ENCODE measurements at places on chromosomes 7 and 10.

GRCh38 chr7:110637252-110637651, 453.7 kb upstream of the LRRN3 start:
- no peak for DNase-seq

GRCh38 chr10:88497913-88498312, 85.2 kb downstream of the RNLS start:
- DNase-seq = no peak

- no peak for DNase-seq
Observed at GRCh38 chr10:12358863-12359564, 9.7 kb downstream of the CAMK1D start.

DNA sequence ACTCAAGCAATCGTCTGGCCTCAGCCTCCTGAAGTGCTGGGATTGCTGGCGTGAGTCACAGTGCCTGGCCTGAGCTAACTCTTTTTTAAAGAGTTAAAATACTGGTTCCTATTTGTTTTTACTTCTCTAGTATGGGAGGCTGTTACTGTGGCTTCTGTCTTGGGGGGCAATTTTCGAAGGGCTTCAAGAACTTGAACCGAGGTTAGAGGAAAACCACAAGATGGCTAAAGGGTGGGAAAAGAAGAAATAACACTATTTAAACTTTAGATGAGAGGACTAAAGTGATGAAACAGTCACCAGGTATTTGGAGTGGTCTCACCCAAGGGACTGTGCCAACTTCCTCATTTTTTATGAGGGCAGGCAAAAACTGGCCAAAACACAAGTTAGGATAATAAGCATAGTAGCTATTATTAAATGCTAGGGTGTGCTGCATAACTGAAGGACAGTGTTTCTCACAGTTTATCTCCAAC, 17.8 kb downstream of the MET start:
- no peak for DNase-seq

GRCh38 chr10:99329304-99329553, at the start of gene CNNM1:
CNNM1 (plus strand) TSS chr10:99329356; CDS start chr10:99329388, 32 bp downstream.
- no peak for DNase-seq

DNA sequence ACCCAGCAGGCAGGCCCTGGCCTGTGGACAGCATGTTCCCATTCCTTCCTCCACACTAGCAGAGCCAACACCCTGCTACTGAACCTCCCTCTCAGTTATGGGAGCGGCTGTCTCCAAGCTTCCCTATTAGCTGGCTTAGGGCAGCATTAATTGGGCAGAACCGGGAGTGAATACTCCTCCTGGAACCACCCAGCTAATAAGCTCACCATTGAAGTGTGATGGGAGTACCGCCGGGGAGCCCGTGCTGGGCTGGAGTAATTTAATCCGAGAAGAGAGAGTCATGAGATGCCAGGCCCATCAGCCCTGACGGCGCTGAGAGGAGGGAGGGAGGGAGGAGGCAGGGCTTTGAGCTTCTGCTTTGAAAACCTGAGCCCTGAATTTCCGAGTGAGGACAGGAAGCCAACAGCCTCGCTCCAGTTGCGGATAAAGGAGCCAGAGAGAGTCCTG, 31.8 kb upstream of the ELFN1 start:
- no peak for DNase-seq

GRCh38 chr7:116924741-116925140, 28.6 kb upstream of the ST7 start:
- no peak for DNase-seq

DNA sequence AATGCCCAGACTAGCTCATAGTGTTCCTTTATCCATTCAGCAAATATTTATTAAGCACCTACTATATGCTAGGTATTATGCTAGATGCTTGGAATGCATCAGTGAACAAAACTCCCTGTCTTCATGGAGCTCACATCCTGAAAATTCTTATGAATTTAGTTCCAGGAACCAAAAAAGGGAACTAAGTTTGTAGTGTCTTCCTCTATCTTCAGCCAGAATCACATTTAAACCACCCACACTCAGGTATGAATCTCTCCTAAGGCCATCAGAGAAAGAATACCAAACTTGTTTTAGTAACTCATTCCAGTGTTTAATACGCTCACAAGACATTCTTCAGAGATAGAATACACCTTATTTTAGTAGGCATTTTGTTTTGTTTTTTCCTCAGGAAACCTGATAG, 10.1 kb upstream of the EGR2 start:
- no peak for DNase-seq

- no peak for DNase-seq
Observed at GRCh38 chr7:130142654-130143333, 62.4 kb downstream of the TMEM209 start.

DNA sequence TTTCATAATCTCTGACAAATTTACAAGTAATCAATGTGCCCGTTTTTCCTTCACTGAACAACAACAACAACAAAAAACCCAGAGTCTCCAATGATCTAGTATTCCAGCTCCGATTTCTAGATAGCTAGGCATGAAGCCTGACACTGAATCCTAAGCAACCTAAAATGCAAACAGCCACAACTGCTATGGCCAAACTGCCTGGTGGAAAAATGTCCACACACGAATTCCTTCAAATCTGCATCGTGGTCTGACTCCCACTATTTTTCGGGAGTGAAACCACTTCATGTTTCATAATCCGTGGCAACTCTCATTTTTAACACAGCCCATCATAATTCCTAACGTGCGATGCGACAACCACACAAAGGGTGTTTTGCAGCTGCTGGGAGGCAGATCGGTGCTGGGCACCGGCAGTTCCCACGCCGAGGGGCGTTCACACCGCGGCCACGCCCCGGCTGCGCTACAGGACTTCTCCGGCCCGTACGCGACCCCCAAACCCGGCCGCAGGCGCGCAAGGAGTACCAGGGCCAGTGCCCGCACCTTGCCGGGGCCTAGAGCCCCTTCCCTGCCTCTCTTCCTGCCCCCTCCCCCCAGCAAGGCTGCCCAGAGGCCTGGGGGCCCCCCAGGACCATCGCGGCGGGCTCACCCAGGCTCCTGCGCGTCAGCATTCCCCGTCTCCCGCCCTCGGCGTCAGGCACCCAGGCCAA, 814 bp downstream of the RUFY2 start:
- peak; percentile 6 for DNase-seq

- no peak for DNase-seq
Observed at GRCh38 chr7:151665368-151665767, 145.7 kb upstream of the RHEB start.

DNA sequence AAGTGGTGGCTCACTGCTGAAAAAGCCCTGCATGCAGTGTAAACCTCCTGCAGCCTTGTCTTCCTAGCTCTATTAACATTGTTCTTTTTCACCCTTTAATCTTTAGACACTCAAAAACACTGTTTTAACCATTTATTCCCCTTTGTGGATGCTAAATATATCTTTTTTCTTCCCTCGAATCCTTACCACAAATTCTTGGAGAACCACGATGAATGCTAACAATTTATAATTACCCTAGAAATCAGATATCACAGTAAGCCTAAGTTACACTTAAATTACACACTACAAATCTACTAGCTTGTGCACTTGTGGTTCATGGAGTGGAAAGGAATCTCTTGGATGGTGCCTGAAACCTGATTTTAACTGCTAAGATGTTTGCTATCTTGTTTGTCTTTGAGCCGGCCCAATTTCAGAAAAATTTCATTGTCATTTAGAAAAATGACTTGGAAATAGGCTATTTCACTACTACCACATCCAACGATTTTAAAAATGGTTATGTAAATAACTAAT, 125.1 kb upstream of the NOBOX start:
- DNase-seq = no peak

DNA sequence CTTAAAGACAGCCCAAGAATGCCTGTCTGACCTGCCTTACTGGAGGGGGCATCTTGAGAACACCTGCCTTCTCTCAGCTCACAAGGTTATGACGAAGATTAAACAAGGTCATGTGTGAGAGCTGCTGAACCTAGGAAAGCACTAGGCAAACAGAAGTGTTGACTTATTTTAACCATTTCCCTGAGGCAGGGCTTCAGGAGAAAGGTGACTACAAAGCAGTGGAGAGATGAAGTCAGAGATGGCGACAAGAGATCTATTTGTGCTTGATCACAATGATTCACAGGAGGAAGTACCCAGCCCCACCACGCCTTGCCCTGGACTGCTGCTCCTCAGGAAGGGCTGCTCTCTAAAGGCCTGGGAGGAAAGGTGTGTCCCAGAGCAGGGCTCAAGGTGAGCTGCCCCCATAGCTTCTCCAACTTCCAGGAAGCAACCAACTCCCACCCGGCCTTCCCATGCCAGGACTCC, 27.8 kb downstream of the STN1 start:
- no peak for DNase-seq

- DNase-seq = no peak
Observed at GRCh38 chr7:18064242-18064838, 36.7 kb upstream of the PRPS1L1 start.

DNA sequence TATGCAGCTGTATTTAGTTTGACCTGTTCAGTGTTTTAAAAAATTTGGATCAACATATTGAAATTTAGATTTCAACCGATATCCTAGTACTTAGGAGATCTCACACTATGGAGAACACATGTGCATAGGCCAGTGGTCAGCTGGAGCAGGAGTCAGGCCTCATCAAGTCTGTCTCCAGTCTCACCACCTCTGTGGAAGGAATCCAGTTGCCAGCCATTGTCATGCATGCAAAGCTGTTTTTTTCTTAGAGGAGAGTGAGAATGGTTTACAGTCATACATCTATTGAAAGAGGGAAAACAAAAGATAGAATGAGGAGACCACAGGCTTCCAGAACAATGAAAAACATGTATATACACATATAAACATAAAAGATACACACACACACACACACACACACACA, 7.6 kb upstream of the CLEC5A start:
- DNase-seq = no peak

- no peak for DNase-seq
Observed at GRCh38 chr7:44386139-44386913, 60.9 kb upstream of the CAMK2B start.

- DNase-seq = peak; percentile 60
Observed at GRCh38 chr7:873367-874002, 2.9 kb upstream of the GET4 start.

DNA sequence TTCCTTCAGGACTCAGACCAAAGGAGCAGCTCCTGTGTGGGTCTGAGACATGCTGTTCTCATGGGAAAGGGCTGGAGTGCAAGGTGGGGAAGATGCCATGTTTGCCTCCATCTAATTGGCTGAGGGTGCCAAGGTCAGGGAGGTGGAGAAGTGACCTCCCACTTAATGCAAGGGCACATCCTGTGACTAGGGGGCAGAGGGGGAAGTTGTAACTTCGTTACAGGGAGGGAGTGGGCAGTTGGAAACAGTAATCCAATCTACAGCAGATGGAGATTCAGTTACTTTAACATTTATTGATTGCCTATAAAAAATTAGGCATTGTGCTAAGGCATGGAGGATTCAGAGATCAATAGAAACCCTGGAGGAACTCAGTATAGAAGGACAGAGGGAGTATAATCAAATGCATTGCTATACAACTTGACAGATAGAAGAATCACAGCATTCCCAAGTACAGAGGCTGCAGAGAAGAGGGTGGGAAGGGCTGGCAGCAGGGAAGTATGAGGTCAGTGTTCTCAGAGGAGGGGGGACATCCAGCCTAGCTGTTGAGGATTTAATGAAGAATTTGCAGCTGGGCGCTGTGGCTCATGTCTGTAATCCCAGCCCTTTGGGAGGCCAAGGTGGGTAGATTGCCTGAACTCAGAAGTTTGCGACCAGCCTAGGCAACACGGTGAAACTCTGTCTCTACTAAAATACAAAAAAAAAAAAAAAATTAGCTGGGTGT, 75.9 kb downstream of the CCNY start:
- DNase-seq = no peak

DNA sequence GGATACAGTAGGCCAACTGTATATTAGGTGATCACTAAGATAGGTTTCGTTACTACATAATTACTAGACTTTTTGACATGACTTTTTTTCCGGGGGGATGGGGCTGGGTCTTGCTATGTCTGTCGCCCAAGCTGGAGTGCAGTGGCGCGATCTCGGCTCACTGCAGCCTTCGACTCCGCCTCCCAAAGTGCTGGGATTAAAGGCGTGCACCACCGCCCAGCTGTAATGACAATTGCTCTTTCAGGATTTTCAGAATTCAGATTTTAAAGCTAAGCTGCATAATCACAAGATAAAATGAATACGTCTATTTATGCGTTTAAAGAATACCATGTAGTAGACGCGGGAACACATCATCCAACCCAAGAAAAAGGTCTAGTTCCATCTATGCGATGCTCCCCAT, 982 bp downstream of the IDI1 start:
- no peak for DNase-seq

DNA sequence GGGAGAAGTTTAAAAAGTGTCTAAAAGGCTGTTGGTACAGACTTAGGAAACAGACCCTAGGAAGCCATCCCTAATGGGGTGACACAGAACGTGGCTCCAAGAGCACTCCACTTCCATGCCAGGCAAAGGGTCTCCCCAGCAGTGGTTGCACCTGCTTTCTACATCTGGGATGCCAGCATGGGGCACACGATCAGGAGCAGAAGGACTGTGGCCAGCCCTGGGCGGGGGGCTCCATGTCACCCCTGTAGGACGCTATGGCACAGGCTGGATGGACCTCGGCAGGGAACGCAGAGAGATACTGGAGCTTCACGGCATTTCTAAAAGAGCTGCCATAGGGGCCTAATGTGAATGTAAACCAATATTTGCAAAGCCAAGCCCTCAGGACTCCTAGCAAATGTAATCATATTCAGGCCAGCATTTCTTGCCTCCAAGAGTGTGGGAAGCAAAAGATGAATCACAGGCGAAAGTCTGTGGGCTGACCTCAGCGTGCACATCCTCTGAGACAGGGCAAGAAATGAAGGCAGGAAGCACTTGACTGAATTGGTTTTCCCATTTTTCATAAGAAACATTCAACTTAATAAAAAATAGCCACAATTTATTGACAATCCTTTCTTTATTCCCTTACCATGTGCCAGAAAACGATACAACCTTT, 93.9 kb downstream of the ATXN7L1 start:
- DNase-seq = no peak

GRCh38 chr7:44798649-44799305, 2.3 kb downstream of the PPIA start:
- no peak for DNase-seq

GRCh38 chr7:51369746-51370145, 53.1 kb upstream of the COBL start:
- DNase-seq = no peak

GRCh38 chr10:111323389-111323966, 246.6 kb downstream of the ADRA2A start:
- no peak for DNase-seq

DNA sequence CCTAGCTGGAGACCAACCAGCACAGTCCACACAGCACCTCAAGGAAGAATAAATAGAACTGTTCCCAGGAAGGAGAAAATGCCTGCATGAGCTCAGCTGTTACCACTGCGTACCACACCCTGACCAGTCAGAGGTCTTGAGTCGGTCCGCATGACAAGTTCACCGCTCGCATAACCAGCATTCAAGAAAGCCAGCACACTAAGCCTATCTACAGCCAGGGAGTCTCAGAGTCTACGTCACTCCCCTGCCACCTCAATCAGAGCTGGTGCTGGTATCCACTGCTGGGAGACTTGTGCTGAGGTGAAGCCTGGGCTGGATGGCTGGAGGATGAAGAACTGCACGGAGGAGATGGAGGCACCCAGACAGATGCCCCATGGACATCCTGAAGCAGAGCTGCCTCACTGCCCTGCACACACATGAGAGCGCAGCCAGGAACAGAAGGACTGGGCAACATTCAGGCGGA, 19.6 kb downstream of the AKR1C1 start:
- DNase-seq = no peak
